AG04450 (cell line): ENCODE measurements at places on chromosomes 1 and 21. TPM values are rescaled to one million over a fixed set of nuclear protein-coding genes. Genes with fewer than 3 reads are reported as not detected.

- DNase-seq = no peak
Observed at GRCh38 chr1:62425041-62425440, 11.8 kb upstream of the USP1 start.

DNA sequence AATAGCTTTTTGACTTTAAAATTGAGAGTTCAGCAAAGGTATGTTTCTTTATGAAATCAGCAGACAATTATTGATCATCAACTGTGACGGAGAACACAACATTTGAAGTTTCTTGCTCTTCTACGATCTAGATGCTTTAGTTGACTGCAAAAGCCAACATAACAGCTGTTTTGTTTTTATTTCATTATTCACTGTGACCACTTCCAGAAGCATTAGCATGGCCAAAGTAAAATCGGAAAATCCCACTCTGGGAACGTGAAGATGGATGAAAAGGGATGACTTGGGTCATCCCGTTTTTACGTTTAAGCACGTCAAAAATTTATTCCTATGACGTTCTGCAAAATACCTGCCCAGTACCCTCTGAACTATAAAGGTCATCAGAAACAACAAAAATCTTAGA, 833.0 kb upstream of the ADAMTS5 start:
- DNase-seq = no peak

LIPI gene
- polyA plus RNA-seq = not detected in 2 replicates

GRCh38 chr1:204475656-204476432, 18.8 kb downstream of the PIK3C2B start:
- DNase-seq = no peak

- no peak for DNase-seq
Observed at GRCh38 chr1:93638981-93639380, 42.7 kb downstream of the BCAR3 start.
